ENCODE measurements at places on chromosomes 3 and 15.
A peak's percentile ranks its signal among the peaks of the same experiment; 100 is the strongest.

DNA sequence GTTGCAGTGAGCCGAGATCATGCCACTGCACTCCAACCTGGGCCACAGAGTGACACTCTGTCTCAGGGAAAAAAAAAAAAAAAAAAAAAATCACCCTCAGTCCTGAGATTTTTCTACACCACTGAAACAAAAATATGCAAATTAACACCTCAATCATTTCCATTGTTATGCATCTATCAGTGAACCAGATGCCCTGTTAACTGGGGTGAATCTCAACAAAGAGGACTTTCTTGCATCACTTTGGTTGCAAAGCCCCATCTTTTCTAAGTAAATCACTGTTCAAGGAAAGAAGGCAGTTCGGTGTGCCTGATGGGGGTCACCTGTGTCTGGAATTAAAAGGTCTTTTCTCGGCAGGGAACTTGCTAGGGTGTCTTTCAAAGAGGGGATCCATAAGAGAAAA is 421.6 kb downstream of the EPHB1 start:
- no peak for DNase-seq

GRCh38 chr3:187027531-187028278 is 97.4 kb downstream of the ST6GAL1 start:
- peak; percentile 69 for DNase-seq

- no peak for DNase-seq
These were observed 2.7 kb downstream of the LCTL start for GRCh38 chr15:66563126-66563525.

- no peak for DNase-seq
These were observed 76.1 kb downstream of the CD200 start for GRCh38 chr3:112409041-112409440.

GRCh38 chr3:15815696-15816095 is 17.9 kb upstream of the ANKRD28 start:
- no peak for DNase-seq

DNA sequence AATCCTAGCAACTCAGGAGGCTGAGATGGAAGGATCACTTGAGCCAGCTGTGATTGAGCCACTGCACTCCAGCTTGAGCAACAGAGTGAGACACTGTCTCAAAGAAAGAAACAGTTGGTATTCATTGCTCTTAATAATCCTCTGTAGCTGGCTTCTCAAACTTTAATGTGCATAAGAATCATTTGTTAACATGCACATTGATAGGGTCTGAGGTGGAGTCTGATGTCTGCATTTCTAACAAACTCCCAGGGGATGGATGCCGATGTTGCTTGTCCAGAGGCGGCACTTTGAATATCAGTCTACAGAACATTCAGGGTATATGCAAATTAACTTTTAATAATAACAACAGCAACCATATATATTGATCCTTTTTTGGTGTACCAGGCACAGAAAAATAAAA is 39.9 kb downstream of the NKIRAS1 start:
- DNase-seq, result no peak

GRCh38 chr15:58932710-58933280 is 684 bp downstream of the SLTM start:
- no peak for DNase-seq

DNA sequence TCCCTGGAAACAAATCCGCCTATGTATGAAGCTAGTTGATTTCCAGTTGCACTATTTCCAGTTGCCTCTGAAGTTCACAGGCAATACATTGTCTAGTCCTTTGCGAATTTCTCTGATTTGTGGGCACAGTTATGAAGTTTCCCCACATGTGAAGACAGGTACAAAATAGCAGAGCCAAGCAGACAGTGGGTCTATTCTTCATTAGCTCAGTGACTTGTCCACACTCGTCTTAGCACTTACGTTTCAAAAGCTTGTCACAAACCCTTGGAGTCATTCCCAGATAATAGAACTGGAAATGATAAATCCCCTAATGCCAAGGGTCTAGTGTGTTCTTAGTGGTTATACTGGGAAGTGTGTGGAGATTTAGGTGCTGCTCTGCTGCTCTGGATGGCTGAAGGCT is 14.5 kb downstream of the SRPRB start:
- no peak for DNase-seq

GRCh38 chr3:159839561-159840379 is 148.9 kb upstream of the IL12A start:
- DNase-seq, result no peak

GRCh38 chr3:179981646-179982045 is 55.1 kb downstream of the PEX5L start:
- no peak for DNase-seq

DNA sequence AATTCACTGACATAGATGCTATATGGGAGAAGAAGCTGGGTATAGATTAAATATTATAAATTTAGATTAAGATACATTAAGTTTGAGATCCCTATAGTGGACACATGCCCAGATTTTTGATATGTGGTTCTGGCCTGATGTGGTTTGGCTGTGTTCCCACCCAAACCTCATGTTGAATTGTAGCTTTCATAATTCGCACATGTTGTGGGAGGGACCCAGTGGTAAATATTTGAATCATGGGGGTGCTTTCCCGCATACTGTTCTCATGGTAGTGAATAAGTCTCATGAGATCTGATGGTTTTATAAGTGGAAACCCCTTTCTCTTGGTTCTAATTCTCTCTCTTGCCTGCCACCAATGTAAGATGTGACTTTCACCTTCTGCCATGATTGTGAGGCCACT is 189.4 kb upstream of the CD96 start:
- no peak for DNase-seq

DNA sequence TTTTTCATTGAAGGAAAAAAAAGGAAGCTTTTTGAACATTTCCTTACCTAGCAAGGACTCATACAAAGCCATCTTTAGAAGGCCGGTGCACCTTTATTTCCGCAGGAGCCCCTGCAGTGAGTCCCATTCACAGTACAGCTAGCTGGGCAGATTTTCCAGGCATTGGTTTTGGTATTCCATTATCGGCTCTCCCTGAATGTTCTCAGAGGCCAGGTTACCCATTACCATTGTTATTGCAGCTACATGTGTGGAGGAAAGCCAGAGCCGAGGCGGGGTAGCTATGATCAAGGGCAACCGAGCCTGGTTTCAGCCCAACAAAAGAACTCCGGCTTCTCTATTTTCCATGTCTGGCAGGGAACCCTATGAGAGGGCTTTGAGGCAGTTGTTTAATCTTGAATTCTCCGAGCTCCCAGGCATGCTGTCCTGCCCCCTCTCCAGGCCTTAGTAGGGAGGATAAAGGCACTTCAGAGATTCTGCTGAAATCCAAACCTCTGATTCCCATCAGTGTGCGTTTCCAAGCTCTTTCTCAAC is 100.3 kb downstream of the LRRK1 start:
- no peak for DNase-seq

DNA sequence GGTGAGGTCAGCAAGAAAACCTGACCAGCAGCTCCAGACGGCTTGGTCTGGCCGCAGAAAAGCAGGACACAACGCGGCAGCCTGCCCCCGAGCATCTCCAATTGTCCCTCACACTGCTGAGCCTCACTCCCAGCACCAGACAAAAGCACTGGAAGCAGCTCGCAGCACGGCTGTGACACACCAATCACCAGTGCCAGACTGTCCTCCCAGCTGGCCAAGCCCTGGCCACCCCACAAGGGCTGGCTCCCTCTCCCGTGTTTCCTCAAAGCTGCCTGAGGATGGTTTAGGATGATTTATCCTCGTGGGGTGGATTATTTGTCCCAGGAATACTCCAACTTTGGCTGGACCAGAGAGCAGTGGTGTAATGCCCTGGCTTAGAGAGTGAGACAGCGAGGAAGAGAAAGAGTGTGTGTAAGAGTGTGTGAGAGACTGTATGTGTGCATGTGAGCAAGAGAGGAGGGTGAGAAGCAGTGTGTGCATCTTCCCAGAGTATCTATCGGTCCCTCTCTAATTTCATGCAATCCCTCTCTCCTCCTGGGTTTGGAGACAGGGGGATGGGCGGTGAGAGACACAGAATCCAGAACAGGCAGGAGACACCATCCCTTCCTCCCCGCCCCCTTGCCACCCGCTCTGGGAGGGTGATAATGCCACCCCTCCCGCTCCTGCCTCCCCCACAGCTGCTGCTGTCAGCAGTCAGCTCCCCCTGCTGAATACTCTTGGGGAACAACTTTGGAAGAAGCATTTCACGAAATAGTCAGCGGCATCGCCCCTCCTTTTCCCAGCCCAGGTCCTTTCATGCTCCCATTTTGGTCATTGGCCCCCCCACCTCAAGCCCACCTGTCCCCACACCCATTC is 34.2 kb downstream of the SEMA5B start:
- no peak for DNase-seq

GRCh38 chr15:52186651-52187486 is 4.3 kb downstream of the GNB5 start:
- no peak for DNase-seq

All from effector CD4-positive, alpha-beta T cell (primary cell).